ENCODE measurements at places on chromosomes 16 and 17. TPM values are rescaled to one million over a fixed set of nuclear protein-coding genes. Genes with fewer than 3 reads are reported as not detected.

FAM171A2 gene
- not detected for total RNA-seq

ARHGAP44 gene
- total RNA-seq: 10.3 TPM

CDH13 gene
- 2.6 TPM for total RNA-seq

IL17C gene
- not detected for total RNA-seq

ZG16 gene
- not detected for total RNA-seq

- no peaks in the 10 kb centered on the region for H3K36me3 ChIP-seq
- no peak overlapping the region for H3K27ac ChIP-seq
- DNase-seq: no peak
- H3K4me3 ChIP-seq: no peak overlapping the region
Measured at GRCh38 chr16:13093661-13094060, 192.3 kb downstream of the SHISA9 start.

GRCh38 chr16:86215979-86216585 is 294.2 kb upstream of the FOXF1 start:
- no peak overlapping the region for H3K27ac ChIP-seq
- no peaks in the 10 kb centered on the region for H3K27me3 ChIP-seq
- no peak for DNase-seq
- no peak overlapping the region for H3K4me3 ChIP-seq
- H3K36me3 ChIP-seq: no peaks in the 10 kb centered on the region
- H3K4me1 ChIP-seq: peaks cover 23% of the 10 kb centered on the region

- no peaks in the 10 kb centered on the region for H3K36me3 ChIP-seq
- H3K27ac ChIP-seq: no peak overlapping the region
- no peaks in the 10 kb centered on the region for H3K4me1 ChIP-seq
- DNase-seq: no peak
- no peak overlapping the region for H3K4me3 ChIP-seq
- H3K27me3 ChIP-seq: no peaks in the 10 kb centered on the region
Measured at GRCh38 chr16:19913340-19913645, 28.6 kb upstream of the GPRC5B start.

- H3K4me3 ChIP-seq: peak overlapping the region; percentile 89
- H3K4me1 ChIP-seq: peaks cover 65% of the 10 kb centered on the region
- no peaks in the 10 kb centered on the region for H3K27me3 ChIP-seq
- peak; percentile 42 for DNase-seq
Measured at GRCh38 chr16:11585460-11586377, 1.0 kb downstream of the LITAF start.

- H3K36me3 ChIP-seq: no peaks in the 10 kb centered on the region
- no peak overlapping the region for H3K4me3 ChIP-seq
- no peaks in the 10 kb centered on the region for H3K27me3 ChIP-seq
Measured at GRCh38 chr17:43338886-43339516, 59.8 kb upstream of the ARL4D start.

DNA sequence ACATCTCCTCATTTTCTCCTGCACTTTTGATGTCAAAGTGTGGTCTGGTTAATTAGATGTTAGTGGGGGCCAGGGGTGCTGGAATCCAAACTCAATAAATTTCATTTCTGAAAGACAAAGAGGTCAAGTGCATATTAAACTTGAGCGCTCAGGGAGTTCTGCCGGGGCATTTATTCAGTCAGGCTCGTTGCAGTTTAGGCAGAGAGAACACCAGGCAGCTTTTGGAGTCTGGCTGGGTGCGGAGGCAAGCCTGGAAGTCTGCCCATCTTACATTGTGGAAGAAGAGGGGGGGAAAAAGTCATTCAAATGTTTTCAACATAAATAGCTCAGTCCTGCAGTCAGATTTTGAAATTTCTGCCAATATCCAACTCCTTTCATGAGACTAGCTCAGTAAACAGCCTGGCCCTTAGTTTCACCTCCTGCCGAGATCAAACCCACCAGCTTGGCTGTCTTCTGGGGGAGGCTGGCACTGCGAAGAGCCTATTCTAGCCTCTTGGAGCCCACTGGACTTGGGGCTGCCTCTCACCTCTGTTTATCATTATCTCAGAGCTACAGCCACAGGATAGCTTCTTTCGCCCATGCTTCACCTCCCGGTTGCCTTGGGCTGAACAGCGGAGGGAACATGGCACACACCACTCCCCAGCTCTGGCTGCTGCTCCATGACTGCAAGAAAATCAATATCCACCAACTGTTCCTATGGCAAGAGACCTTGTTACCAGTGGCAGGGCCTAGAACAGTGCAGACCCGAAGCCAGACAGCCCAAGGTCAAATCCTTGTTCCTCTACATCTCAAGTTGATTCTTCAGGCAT is 177.4 kb upstream of the CDH5 start:
- H3K27ac ChIP-seq: peak overlapping the region; percentile 7
- H3K4me1 ChIP-seq: peaks cover 6% of the 10 kb centered on the region
- H3K27me3 ChIP-seq: no peaks in the 10 kb centered on the region

DNA sequence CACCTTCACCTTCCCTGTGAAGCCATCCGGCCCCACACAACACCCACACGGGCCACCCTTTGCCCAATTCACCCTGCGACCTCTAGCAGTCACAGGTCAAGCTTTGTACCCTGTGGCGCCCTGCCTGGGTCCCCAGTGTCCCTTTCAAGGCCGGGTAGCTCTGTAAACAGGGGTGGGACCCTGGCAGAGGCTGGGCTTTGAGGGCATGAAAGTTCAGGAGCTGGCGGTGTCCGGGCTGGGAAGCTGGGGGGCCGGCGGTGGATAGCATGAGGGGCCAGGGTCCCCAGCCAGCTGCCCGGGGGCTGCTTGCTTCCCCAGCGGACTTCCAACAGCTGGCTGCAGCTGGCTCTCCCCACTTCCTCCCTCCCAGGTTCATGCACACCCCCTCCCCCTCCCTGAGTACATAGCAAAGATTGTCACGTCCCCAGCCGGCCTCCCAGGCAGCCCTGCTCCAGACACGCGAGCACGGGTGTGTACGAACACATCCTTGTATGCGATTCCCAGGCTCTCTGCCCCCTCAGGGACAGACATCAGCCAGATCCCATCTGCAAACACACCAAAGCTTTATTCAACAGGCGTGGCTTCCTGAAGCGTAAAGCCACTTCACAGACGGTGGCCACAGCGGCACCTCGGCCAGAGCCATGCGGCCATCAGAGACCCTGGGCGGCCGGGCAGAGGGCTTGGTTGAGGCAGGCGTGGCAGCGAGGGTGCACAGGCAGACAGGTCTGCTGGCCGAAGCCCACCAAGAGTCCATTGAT is 8.2 kb downstream of the NTHL1 start:
- H3K4me1 ChIP-seq: peaks cover 100% of the 10 kb centered on the region
- peak overlapping the region; percentile 83 for H3K27ac ChIP-seq
- peak overlapping the region; percentile 29 for H3K4me3 ChIP-seq
- H3K36me3 ChIP-seq: peaks cover 16% of the 10 kb centered on the region
- no peaks in the 10 kb centered on the region for H3K27me3 ChIP-seq
- DNase-seq: peak; percentile 83

GRCh38 chr17:39750131-39751015 is 12.6 kb downstream of the GRB7 start:
- no peaks in the 10 kb centered on the region for H3K27me3 ChIP-seq
- H3K4me3 ChIP-seq: no peak overlapping the region
- DNase-seq: peak; percentile 43
- H3K27ac ChIP-seq: peak overlapping the region; percentile 26
- H3K36me3 ChIP-seq: peaks cover under 1% of the 10 kb centered on the region

DNA sequence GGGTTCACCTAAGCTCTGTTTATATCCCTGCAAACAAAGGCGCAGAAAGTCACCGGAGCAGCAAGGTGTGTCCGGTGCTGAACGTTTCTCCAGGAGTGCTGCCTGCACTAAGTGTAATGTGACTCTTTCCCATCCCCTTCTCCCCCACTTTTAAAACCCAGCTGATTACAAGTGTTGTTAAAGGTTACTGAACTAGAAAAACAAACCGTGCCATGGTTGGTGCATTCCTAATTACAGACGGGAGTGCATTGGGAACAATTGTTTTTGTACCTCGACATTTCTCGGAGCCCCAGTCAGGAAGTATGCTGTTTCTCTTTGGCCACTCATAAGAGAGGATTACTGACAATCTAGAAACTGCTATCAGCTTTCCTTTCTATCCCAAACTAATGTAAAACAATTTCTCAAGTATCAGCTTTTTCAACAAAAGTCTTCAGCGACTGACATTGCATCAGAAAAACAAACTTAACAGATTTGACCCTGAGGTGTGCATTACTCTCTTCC is 441.0 kb upstream of the SALL1 start:
- H3K36me3 ChIP-seq: no peaks in the 10 kb centered on the region
- no peak overlapping the region for H3K27ac ChIP-seq
- H3K27me3 ChIP-seq: no peaks in the 10 kb centered on the region
- no peak overlapping the region for H3K4me3 ChIP-seq
- peak; percentile 54 for DNase-seq

DNA sequence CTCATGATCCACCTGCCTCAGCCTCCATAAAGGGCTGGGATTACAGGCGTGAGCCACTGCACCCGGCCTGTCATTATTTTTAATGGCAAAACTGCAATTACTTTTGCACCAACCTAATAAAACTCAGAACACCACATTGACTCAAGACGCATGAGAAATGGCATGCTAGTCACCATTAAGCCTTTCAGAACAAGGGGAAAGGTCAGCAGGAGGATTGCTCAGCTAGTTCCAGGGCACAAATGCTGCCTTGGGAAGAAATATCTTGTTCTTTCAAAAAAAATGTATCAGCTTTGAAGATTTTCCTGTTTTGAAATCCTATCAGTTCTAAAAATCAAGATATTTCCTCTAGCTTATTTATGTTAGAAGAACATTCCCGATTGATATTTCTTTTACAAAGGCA is 32.4 kb upstream of the CDYL2 start:
- no peak overlapping the region for H3K4me3 ChIP-seq
- H3K4me1 ChIP-seq: no peaks in the 10 kb centered on the region
- no peaks in the 10 kb centered on the region for H3K36me3 ChIP-seq
- DNase-seq: no peak
- no peaks in the 10 kb centered on the region for H3K27me3 ChIP-seq
- H3K27ac ChIP-seq: no peak overlapping the region

DNA sequence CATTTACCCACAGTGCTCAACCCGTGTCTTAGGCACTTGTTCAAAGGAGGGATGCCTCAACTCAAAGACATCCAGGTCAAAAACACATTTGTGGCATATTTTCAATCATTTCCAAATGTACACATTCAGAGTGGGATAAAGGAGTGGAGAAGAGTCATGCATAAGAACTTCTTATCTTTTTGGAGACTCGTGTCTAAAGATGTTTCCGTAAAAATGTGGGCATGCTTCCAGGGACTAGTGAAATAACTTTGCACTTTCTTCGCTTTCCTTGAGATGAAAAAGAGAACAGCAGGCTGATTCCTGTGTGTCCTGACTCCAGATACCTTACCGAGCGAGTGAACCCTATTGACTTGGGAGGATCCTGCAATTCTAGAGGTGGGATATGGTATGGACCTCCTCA is 256.6 kb upstream of the KCNJ16 start:
- no peak overlapping the region for H3K4me3 ChIP-seq
- no peak for DNase-seq
- no peaks in the 10 kb centered on the region for H3K36me3 ChIP-seq
- no peaks in the 10 kb centered on the region for H3K4me1 ChIP-seq
- H3K27me3 ChIP-seq: no peaks in the 10 kb centered on the region

DNA sequence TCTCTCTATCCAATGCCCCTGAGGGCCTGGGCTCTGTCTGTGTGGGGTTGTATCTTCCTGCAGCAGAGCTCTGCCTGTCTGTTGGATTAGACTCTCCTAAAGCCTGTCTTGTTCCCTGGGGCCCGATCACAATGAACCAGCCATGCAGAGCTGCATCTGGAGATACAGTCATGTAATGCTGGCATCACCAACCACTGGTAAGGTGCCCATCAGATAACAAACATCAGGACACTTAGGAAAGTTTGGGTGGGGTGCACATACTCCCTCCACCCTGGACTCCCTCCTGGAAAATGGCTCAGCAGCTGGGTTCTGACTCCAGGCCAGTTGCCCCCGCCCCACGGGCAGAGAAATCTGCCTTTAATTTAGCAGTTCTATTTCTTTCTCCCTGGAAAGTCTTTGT is 61.3 kb upstream of the BRD7 start:
- no peak overlapping the region for H3K4me3 ChIP-seq
- H3K4me1 ChIP-seq: no peaks in the 10 kb centered on the region
- H3K27me3 ChIP-seq: no peaks in the 10 kb centered on the region

- H3K4me1 ChIP-seq: peaks cover 48% of the 10 kb centered on the region
- no peak for DNase-seq
- no peak overlapping the region for H3K27ac ChIP-seq
- no peak overlapping the region for H3K4me3 ChIP-seq
Measured at GRCh38 chr17:46126840-46127239, 66.4 kb downstream of the KANSL1 start.

DNA sequence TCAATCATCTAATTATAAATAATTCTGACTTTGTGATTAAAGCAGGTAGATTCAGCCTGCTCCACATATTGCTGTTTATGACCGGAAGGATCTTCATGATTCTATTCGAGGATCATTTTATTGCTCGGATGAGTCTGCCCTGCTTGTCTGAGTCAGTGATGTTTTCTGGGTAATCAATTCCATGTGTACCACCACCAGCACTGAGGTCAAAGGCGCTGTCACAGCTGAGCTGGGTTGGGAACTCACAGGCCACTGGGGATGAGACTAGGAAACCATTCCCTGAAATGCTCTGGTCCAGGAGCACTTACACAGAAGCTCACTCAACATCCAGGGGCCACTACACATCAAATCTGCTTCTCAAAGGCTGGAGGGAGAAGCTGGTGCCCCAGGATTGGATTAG is 30.4 kb upstream of the ERN1 start:
- peaks cover 26% of the 10 kb centered on the region for H3K36me3 ChIP-seq
- no peaks in the 10 kb centered on the region for H3K27me3 ChIP-seq
- peaks cover 49% of the 10 kb centered on the region for H3K4me1 ChIP-seq

GRCh38 chr17:59840329-59841090 is 52.2 kb downstream of the TUBD1 start:
- DNase-seq: no peak
- peak overlapping the region; percentile 100 for H3K27ac ChIP-seq
- H3K4me3 ChIP-seq: peak overlapping the region; percentile 64
- H3K4me1 ChIP-seq: peaks cover 57% of the 10 kb centered on the region

DNA sequence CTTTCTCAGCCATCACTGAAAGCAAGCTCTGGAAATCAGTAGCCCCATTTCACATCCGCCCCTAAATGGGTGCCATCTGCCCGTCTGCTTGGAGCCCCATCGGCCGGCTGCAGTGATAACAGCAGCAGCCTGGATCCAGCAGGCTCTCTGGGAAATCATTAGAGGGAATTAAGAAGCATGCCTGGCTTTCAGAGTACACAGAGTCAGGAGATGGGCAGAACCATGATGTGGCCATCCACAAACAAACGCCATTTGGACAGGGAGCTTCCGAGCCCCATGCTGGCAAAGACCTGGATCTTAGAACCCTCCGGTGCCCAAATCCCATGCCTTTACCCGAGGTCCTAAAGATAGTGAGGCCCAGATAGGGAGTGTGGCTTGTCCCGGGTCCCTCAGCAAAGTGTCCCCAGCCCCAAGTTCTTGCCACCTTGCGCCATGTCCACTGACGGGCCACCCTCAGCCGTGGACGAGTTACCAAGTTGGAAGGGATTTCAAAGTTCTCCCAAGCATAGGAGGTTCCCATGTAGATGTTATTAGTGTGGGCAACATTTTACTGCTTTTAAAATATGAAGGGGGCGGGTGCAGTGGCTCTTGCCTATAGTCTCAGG is 1.0 kb upstream of the LITAF start:
- H3K27me3 ChIP-seq: no peaks in the 10 kb centered on the region
- DNase-seq: no peak
- H3K36me3 ChIP-seq: no peaks in the 10 kb centered on the region
- peak overlapping the region; percentile 95 for H3K27ac ChIP-seq
- peak overlapping the region; percentile 72 for H3K4me3 ChIP-seq
- peaks cover 44% of the 10 kb centered on the region for H3K4me1 ChIP-seq
